Right ventricle myocardium inferior (tissue), 1 donor: ENCODE measurements at places on chromosomes 7 and 10. TPM values are rescaled to one million over a fixed set of nuclear protein-coding genes. Genes with fewer than 3 reads are reported as not detected.

DNA sequence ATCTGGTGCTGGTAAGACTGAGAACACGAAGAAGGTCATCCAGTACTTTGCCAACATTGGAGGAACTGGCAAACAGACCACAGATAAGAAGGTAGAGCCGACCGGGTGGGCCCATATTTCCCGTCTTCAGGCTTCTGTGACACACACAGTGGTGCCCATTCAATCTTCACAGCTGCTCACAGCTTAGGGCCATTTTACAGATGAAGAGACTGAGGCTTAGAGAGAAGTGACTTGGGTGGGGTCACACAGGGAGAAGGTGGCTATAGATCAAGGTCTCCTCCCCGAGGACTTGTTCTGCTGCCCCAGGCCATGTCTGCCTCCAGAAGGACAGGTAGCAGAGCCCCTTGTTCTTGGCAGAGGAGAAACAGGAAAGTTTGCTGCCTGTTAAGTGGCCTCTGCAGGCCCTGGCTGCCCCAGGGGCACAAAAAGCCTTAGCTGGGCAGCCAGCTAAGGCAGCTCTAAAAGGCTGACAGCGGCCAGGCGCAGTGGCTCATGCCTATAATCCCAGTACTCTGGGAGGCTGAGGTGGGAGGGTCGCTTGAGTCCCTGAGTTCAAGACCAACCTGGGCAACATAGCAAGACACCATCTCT, 22.6 kb upstream of the MYH16 start:
- no peak for DNase-seq

GRCh38 chr7:82616059-82616728, 172.6 kb upstream of the CACNA2D1 start:
- no peak for DNase-seq

- no peak for DNase-seq
These were observed 208.8 kb downstream of the STK31 start for GRCh38 chr7:23918856-23919255.

GRCh38 chr7:28879105-28879504, 79.0 kb downstream of the TRIL start:
- DNase-seq, result no peak

DNA sequence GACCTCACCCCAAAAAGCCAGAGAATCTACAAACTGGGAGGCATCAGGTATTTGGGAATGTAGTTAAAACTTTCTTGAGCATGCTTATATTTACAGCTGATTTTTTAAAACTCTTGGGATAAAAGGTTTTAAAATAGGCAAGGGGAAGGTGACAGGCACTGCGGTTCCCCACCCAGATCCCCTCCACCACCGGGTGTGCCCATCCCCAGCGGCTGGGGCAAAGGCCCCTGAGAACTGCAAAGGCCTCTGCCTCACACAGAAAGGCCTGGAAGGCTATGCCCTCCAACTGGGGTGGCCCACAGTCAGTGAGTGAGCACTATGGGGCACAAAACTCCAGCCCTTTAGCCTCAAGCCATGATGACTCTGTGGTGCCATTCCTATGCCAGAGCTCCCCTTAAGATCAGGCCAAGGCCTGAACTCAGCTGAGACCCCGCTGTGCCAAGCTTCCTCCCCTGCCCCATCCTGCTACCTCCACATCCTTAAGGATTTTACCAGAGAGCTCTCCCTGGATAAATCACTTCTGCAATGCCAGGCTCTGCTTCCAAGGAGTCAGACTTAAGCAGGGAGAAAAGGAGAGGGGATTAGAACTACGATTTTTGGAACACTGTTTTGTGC, 299.1 kb downstream of the GRID1 start:
- no peak for DNase-seq

- DNase-seq, result no peak
These were observed 96.4 kb downstream of the COBL start for GRCh38 chr7:51220226-51220625.

DNA sequence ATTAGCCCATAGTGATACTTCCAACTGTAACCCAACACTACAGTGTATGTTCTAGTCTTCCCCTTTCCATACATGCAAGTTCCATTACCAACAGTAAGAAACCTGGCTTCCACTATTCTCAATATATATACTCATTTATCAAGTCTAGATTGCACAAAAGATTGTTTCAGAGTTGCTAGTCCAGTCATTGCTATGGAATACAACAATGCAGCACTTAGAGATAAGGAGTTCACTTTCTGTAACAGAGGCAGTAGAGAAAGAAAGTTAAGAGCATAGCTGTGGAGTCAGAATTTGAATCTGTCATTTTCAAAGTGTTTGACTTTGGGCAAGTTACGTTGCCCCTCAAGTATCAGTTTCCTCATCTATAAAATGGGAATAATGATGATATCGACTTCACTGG, 90.1 kb downstream of the RTKN2 start:
- no peak for DNase-seq

- no peak for DNase-seq
These were observed 81.4 kb downstream of the ZNF33B start for GRCh38 chr10:42556931-42557330.

GRCh38 chr10:44340557-44340956, 44.3 kb downstream of the CXCL12 start:
- no peak for DNase-seq

- DNase-seq, result no peak
These were observed 32.2 kb upstream of the ZNF716 start for GRCh38 chr7:57417736-57418135.

GRCh38 chr10:44463511-44464121, 78.7 kb upstream of the CXCL12 start:
- DNase-seq, result no peak

GRCh38 chr10:5581670-5582566, 57.2 kb downstream of the CALML3 start:
- DNase-seq, result no peak

DNA sequence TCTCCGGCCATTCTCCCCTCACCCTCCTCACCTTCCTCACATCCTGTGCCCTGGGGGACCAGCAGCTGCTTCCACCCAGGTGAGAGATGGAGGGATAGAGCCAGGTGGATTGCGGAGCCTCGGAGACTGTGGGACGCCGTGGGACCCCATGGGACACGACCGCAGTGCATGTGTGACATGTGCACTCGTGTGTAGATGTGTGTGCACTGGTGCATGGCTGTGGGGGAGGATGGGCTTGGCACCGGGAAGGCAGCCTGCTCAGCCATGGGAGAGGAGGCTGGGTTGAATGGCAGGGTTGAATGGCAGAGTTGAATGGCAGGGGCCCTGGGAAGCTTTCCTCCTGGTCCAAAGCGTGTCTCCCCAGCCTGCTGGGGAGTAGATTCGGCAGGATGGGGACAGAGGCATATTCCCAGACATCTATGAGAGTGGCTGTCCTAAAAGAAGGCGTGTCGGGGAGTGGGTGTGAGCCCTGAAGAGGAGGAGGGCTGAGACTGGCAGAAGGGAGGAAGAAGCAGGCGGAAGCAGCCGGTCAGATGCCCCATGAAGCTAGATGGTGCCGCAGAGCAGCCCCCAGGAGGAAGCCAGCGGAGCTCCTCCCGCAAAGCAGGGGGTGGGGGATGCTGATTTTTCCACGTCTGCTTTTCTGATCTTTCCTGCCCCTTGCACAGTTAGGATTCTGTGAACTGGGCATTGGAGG, 815 bp downstream of the GIMAP8 start:
- DNase-seq, result peak; percentile 88

ANKRD1 gene
- 2,249 TPM for total RNA-seq

ITPRID1 gene
- not detected for total RNA-seq

TRPV5 gene
- not detected for total RNA-seq

NT5C3A gene
- total RNA-seq, result 25.5 TPM
